Fibroblast of skin of left quadriceps (primary cell): ENCODE measurements at places on chromosomes 1 and 21.

DNA sequence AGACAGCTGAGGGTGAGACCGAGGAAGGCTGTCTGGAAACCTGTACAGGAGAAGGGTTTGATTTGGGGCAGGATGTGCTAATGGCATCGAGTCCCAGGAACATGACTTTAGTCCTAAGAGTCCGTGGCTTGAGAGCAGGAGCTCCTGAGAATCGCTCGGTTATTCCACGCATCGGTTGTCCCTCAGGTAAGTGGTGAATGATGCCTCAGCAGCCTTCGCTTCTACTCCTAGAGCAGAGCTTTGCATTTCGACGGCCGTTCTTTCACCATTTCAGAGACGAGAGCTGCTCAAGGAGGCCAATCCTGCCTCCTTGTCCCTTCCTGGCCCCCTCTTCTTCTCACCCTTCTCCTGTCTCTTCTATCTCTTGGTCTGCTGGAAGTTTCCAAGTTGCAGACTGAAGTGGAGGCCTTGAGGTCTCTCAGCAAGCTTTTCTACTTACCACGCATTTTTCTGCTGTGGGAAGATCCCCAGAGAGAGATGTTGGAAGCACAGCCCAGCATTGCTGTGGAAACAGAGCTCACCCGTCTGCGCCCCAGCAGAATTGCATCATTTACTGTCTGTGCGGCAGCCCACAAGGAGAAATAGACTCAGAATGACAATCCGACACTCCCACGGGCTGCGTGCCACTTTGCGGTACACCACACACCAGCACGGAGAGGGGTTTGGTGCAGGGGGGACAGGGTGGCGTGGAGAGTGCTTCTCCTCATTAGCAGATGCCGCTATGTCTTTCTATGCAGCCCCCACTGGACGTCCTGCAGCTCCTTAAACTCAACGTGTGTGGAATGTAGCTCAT is 270.7 kb upstream of the C1orf174 start:
- DNase-seq = no peak

- DNase-seq = no peak
These were observed 9.1 kb upstream of the PCNX2 start for GRCh38 chr1:233304489-233305102.

- no peak for DNase-seq
These were observed 29.7 kb upstream of the RIPK4 start for GRCh38 chr21:41796476-41797080.

DNA sequence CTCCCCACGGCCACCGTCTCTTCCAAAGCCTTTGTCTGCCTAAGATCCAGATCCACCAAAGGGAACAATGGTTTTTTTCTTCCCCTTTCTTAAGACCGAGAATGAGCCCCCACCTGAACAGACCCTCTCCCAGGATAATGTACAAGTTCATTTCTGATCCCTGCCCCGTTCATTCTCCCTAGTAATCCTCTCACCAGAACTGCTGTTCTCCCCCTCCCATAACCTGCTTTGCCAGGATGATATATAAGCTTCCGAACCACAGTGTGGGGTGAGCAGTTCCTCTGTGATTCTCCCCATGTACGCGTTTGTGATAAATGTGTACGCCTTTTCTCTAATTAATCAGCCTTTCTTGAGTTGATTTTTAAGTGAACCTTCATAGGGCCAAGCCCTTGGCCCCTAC is 4.9 kb downstream of the RD3 start:
- no peak for DNase-seq

GRCh38 chr1:209355415-209355814 is 228.1 kb upstream of the CAMK1G start:
- no peak for DNase-seq

DNA sequence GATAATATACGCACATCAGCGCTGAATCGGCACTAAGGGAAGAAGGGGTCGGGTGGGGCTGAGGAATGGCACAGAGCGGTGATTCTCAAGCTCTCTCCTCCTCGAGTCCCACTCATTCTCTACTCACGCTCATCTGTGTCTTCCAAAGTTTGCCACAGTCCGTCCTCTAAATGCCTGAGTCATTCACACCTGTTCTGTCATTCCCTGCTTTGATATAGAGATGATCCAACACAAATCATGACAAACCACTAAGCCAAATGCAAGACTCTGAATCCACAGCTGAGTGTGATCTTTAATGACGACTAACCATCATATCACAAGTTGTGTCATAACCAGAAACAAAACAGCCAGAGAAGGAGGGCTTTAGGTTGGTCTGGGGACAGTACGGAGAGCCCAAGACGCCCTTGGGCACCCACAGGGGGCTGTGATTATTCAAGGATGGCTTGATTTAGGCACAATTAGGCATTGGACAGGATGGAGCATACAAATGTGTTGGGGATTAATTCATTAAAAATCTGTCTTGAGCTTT is 501.5 kb downstream of the KIF26B start:
- no peak for DNase-seq

GRCh38 chr1:150322310-150322709 is 977 bp downstream of the PRPF3 start:
- DNase-seq = no peak

- no peak for DNase-seq
These were observed 14.6 kb upstream of the SLC2A1 start for GRCh38 chr1:42973286-42973685.

- DNase-seq = no peak
These were observed 10.4 kb upstream of the PPT1 start for GRCh38 chr1:40107290-40107959.

- DNase-seq = peak; percentile 6
These were observed 10.2 kb downstream of the AADACL4 start for GRCh38 chr1:12654004-12654567.

DNA sequence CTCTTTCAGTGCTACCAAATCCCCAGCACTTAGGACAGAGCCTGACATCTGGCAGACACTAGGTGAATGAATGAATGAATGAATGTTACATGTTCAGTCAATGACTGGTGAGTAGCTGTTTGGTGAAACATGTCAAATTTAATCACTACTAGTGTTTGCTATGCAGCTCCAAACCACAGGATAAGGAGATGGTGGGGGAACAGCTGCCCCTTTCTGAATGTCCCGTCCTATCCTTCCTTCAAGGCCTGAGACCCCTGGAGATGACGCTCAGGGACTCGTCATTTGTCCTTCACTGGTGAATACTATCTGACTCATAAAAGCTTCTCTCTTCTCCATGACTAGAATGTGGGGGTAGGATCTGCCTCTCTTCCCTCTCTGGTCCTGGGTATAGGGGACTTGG is 175.4 kb downstream of the HIVEP3 start:
- DNase-seq = no peak

GRCh38 chr1:222877854-222878253 is 63.0 kb downstream of the DISP1 start:
- no peak for DNase-seq

DNA sequence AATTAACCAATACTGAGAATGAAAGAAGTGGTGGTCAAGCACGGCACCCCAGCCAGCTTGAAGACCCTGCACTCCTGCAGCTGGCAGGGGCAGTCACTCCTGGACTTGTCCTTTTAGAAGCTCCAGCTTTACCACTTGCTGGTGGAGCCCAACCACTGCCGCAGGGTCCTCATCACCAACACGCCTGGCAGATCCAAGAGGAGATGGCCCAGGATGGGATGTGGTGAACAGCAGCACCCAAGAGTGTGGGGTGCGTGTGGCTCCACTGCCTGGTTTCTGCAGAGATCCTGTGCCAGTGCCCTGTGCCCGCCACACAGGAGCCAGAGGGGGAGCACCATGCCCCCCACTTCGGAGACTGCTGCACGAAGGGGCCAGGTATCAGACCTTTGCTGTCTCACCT is 13.5 kb downstream of the CR1L start:
- DNase-seq = no peak

GRCh38 chr21:41763996-41764395 is 2.9 kb downstream of the RIPK4 start:
- DNase-seq = no peak

DNA sequence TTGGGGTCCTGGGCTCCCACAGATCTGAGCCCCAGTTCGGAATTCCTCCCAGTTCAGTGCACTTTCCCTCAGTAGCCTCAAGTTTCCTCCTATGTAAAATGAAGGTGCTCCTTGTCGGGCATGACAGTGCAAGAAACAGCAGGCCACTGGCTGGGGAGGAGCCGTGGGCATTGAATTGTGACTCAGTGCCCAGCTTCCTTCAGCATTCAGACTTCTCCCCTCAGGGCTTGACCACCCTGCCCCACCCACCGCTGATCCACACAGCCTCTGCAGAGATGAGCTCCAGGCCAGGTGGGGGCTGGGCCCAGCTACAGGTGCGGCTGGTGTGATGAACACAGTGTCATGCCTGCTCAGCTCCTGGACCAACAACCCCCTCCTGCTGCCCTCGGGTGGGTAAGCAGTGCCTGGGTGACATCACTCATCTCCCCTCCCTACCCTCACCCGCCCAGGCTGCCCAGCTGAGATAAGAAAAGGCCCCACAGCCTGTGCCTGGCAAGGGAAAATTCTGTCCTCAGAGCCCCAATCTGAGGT is 4.9 kb downstream of the MOB3C start:
- DNase-seq = no peak

DNA sequence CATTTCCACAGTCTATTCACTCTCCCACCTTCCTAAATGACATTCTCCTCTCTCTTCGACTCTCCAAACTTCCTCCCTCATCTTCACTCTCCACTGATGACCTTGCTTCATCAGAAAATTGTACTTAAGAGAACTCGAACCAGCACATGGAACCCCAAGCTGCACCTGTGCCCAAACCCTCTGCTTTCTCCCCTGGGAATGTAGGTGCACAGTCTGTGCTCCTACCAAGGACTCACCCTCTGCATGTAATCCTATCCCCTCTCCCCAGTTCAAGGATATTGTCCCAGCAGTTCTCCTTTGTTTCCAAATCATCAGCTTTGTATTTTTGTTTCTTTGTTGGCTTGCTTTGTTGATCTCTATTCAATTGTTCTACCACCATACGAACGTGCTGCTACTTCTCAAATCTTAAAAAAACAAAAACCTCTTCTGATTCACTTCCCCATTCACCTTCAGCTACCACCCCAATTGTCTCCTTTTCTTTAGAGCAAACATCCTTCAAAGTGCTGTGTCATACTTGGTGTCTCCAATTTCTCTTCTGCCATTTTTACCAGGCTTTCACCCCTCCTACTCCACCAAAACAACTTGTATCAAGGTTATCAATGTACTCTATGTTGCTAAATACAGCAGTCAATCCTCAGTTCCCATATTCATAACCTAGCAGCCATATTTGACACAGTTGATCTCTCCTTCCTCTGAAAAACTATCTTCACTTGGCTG is 26.8 kb downstream of the RAB3B start:
- no peak for DNase-seq

DNA sequence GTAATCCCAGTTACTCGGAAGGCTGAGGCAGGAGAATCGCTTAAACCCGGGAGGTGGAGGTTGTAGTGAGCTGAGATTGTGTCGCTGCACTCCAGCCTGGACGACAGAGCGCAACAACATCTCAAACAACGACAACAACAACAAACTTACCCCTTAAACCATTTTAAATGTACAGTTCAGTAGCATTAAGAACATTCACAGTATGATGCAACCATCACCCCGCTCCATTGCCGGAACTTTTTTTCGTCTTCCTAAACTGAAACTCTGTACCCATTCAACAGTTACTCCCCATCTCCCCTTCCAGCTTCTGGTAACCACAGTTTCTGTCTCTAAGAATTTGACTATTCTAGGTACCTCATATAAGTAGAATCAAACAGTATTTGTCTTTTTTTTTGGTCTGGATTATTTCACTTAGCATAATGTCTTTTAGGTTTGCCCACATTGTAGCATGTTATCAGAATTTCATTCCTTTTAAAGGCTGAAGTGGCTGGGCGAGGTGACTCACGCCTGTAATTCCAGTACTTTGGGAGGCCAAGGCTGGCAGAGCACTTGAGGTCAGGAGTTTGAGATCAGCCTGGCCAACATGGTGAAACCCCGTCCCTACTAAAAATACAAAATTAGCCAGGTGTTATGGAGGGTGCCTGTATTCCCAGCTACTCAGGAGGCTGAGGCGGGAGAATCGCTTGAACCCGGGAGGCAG is 19.6 kb downstream of the CA6 start:
- no peak for DNase-seq

GRCh38 chr1:2481885-2482284 is 5.8 kb downstream of the PLCH2 start:
- no peak for DNase-seq

- DNase-seq = no peak
These were observed 1.2 kb upstream of the NMNAT2 start for GRCh38 chr1:183419399-183419798.

- no peak for DNase-seq
These were observed 195.2 kb downstream of the GABPA start for GRCh38 chr21:25929856-25930520.

- no peak for DNase-seq
These were observed 1.3 kb upstream of the LEMD1 start for GRCh38 chr1:205422993-205423642.

DNA sequence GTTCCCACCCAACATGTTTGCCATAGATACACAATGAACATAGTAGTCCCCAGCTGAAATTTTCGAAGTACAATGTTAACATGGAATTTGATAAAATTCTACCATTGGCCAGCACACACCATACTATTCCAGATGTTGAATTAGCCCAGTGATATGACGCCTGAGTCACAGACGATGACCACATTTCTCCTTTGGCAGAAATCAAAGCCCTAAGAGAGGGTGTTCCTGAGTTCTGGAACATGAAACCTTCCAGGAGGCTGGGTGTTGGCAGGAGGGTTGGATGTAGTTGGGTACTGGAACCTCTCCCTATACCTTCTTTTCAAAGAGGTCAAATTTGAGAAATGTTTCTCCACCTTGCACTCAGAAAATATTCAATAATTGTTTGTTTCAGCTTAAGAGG is 37.8 kb downstream of the LPAR3 start:
- no peak for DNase-seq

DNA sequence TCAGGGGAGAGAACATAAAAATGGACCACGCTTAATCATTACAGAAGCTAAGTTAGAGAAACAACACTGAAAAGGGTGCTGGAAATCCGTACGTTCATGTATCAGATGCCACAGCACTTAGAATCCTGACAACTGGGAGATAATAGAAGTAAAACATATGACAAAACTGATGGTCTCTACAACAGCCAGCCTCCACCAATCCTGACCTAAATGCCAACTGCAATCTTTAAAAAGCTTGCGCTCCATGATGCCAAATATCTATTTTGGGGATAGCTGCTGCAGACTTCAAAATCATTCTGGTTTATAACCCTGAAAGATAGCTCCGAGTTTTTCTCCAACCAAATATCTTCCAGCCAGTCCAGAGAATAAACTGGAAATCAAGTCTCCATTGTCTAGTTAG is 178.3 kb downstream of the RERE start:
- no peak for DNase-seq

GRCh38 chr1:79052829-79053449 is 46.4 kb upstream of the ADGRL4 start:
- DNase-seq = no peak

GRCh38 chr1:162216604-162217003 is 147.1 kb downstream of the NOS1AP start:
- no peak for DNase-seq

- DNase-seq = peak; percentile 28
These were observed 30.9 kb upstream of the RBM15 start for GRCh38 chr1:110308247-110308646.
